Stimulated activated CD4-positive, alpha-beta T cell treated with anti-CD3 and anti-CD28 coated beads, Interleukin-1b, Interleukin-23, amount 100 ng/mL, for 48 hours (primary cell): ENCODE measurements at places on chromosomes 5 and 9.
A peak's percentile ranks its signal among the peaks of the same experiment; 100 is the strongest.

- no peak for DNase-seq
Measured at GRCh38 chr5:175680463-175680862, 22.6 kb downstream of the HRH2 start.

GRCh38 chr9:18618862-18619261, 144.9 kb downstream of the ADAMTSL1 start:
- no peak for DNase-seq

DNA sequence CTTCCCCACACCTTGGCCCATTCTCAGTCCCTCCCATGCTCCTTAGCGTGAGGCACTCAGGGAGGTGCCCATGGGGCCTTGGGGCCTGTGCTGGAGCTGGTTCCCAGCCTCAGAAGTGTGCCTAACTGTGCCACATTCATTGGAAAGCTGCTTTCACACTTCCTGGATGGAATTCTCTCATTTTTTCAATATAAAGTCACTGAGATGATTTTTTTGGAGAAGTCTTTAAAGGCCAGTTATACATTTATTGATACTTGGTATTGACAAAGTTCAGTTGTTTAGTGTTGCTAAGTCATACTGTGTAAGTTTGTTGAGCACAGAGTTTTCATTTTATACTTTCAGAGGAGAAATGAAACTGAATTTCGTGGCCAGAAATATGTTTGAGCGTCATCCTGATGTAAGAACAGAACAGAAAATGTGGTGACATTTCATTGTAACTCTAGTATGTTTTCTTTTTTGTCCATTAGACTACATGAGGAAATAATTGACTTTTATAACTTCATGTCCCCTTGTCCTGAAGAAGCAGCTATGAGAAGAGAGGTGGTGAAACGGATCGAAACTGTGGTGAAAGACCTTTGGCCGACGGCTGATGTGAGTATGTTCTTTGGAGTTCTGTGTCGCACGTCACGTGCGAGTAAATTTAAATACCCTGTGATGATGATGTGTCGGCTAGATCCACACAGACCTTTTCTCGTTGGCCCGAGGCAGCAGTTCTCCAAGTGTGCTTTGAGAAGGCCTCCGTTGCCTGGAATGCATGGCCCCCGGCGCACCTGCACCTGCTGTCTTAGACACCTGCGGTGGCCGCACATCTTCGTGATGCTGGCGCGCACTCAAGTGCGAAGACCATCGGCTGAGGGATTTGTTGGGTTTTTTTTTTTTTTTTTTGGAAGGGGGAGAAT, 24.1 kb downstream of the TENT4A start:
- DNase-seq = peak; percentile 30

GRCh38 chr5:143197260-143197656, 206.2 kb downstream of the NR3C1 start:
- no peak for DNase-seq

- no peak for DNase-seq
Measured at GRCh38 chr5:72393052-72393451, 72.9 kb downstream of the PTCD2 start.
